T47D (cell line): ENCODE measurements at places on chromosomes 2 and 18.

GRCh38 chr2:43317194-43317593 is 90.8 kb upstream of the ZFP36L2 start:
- DNase-seq = no peak

- DNase-seq = no peak
Measured at GRCh38 chr18:9000733-9001132, 101.8 kb upstream of the NDUFV2 start.

- no peak for DNase-seq
Measured at GRCh38 chr2:213015387-213016165, 135.8 kb downstream of the IKZF2 start.

- no peak for DNase-seq
Measured at GRCh38 chr2:16650287-16651249, 15.1 kb downstream of the CYRIA start.

- peak; percentile 14 for DNase-seq
Measured at GRCh38 chr2:28567061-28567471, 71.2 kb downstream of the PLB1 start.

GRCh38 chr2:114170070-114170469 is 272.4 kb upstream of the DPP10 start:
- no peak for DNase-seq

- peak; percentile 13 for DNase-seq
Measured at GRCh38 chr18:49625021-49625691, 63.3 kb downstream of the LIPG start.

DNA sequence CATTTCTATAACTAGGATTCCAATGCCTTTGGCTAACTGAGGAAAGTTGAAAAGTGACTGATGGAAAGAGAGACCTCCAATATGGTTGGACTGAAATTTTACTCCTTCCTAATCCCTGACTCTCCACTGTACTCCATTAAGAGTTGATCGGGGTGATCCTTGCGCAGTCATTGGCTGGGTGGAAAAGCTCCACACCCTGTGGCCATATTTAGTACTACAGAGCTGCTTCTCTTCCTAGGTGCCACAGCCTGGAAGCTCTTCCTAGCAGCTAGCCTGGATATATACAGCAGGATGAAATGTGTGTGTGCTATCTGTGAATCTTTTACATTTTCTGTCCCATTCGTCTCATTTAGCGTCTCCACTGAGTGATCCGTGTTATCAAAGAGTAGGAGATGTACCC is 71.2 kb downstream of the MEP1B start:
- DNase-seq = no peak

GRCh38 chr2:187500585-187501359 is 52.7 kb upstream of the CALCRL start:
- peak; percentile 39 for DNase-seq

GRCh38 chr2:39469807-39470206 is 32.7 kb upstream of the MAP4K3 start:
- no peak for DNase-seq

GRCh38 chr2:198883604-198884003 is 574.1 kb downstream of the SATB2 start:
- no peak for DNase-seq

DNA sequence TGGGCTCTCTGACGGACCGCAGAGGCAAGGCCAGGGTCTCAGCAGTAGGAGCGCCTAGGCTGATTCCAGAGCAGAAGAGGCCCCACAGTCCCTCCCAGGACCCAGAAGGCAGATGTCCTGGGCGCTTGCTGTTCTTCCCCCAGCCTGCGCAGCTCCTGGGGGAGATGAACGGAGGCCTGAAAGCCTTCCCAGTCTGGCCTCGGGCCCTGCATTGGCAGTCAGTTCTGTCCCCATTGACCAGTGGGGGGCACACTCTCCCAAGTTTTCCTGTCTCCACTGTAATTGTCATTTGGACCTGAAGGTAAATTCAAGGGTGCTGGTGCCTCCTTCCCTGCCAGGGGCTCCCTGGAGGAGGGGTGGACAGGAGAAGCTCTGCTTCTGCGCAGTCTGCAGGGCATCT is 345.7 kb downstream of the CYP26B1 start:
- DNase-seq = peak; percentile 59

- DNase-seq = no peak
Measured at GRCh38 chr2:240301256-240301795, 134.1 kb upstream of the GPC1 start.

DNA sequence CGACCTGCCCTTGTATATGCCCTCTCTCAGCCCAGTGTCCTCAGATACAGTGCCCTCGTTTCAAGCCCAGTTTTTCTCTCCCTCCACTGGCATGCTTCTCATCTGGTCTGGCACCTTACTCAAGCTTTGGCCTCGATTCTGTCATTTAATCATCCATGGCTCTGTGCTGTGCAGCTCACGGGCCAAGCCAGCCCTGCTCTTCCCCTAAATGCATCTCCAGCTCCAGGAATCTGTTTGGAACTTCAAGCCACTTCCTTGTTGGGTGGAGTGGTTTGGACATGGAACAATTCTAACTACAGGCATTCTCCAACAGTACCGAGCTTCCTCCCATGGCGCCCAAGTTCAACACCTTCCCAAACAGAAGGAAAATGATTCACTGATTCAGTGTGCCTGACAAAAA is 76.7 kb upstream of the ZNF397 start:
- no peak for DNase-seq

- DNase-seq = no peak
Measured at GRCh38 chr2:196268538-196269338, 97.4 kb upstream of the STK17B start.

GRCh38 chr2:84628486-84628885 is 112.2 kb downstream of the DNAH6 start:
- DNase-seq = no peak

GRCh38 chr2:174614261-174614660 is 16.7 kb upstream of the WIPF1 start:
- DNase-seq = peak; percentile 68

GRCh38 chr2:17311771-17312511 is 206.3 kb downstream of the RAD51AP2 start:
- no peak for DNase-seq

DNA sequence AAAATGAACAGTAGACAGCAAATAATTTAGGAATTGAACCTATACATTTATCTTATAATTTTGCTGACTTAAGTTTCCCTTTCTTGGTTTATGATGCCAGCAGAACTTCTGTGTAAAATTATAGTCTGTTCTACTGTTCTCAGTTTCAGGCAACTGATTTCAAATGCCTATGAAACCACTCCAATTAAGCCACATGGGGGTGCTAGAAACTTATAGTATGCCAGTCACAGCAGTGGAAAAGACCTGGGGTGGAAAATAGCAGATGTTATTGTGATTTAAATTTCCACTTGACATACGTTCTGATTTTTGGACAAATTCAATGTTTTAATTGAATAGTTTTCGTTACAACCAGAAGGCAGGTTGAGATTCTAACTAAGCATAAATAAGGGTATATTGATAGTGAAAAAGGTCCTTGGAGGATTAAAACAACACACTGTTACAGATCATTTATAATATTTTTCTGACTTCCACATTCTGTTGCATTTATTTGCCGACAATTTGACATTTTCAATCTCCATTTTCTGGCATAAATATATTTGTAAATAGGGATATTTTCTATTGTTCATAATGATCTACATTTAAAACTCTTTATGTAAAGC is 61.4 kb downstream of the CPS1 start:
- peak; percentile 26 for DNase-seq

GRCh38 chr2:102317715-102318114 is 6.4 kb downstream of the IL1RL1 start:
- no peak for DNase-seq

GRCh38 chr2:230137902-230138539 is 69.3 kb upstream of the SLC16A14 start:
- no peak for DNase-seq

DNA sequence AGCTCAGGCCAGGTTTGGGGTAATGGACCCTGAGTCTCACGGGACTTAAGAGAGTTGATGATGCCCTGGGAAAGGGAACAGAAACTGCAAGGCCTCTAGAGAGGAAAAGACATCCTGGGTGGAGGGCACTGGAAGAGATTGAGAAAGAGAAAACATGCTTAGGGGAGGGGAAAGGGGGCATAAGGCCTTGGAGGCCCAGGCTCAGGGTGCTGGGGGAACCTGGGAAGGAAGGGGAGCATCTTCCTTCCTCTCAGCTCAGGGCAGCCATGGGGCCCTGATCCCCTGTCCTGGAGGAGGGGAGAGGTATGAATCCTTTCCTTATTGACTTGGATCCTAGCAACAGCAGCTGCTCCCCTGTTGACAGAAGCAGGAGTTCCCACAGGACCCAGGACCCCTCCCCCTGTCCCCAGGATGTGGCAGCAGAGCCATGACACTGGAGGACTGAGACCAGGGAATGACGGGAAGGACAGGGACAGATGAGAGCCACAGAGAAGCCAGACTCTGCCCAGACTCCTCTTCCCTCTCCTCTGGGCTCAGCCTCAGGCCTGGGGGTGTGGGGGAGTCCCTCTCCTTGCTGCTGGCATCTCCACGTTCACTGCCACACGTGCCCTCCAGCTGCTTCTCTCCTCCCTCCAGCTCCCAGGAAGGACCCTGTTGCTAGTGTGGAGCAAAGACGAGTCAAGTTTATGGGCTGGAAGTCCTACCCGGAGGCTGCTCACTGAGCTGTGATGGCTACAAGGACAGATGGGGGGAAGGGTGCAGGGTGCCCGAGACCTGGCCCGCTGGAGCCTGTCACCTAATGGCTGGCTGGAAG is 815 bp downstream of the GPBAR1 start:
- no peak for DNase-seq

GRCh38 chr18:68033466-68033865 is 516.9 kb upstream of the DSEL start:
- no peak for DNase-seq

GRCh38 chr2:201642086-201642578 is 1.2 kb downstream of the TMEM237 start:
- DNase-seq = no peak

DNA sequence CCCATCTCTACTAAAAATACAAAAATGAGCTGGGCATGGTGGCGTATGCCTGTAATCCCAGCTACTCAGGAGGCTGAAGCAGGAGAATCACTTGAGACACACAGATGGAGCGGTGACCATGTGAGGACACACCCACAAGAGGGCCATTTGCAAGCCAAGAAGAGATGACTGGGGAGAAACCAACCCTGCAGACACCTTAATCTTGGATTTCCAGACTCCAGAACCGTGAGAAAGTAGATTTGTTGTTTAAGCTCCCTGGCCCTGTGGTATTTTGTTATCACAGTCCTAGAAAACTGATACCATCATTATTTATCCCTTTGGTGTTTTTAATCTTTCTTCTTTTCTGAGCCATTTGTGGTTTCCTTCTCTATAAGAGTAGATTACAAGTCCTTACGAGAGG is 88.6 kb upstream of the ID2 start:
- DNase-seq = no peak

DNA sequence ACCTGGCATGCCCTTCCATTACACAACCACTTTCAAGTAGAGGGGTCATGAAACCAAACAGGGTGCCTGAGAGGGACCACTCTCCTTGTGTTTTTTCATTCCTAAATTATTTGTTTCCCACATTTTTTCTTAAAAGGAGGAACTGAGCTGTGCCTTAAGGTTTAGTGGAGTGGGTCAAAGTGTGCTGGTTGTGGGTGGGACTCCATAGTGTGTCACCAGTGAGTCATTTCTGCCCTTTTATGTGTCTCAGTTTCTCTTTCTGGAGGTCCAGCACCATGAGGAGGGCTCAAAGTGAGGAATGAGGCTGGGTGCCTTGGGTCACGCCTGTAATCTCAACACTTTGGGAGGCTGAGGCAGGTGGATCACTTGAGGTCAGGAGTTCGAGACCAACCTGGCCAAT is 37.8 kb downstream of the COMMD1 start:
- DNase-seq = no peak

- peak; percentile 21 for DNase-seq
Measured at GRCh38 chr2:227033471-227034148, 130.4 kb downstream of the COL4A4 start.

DNA sequence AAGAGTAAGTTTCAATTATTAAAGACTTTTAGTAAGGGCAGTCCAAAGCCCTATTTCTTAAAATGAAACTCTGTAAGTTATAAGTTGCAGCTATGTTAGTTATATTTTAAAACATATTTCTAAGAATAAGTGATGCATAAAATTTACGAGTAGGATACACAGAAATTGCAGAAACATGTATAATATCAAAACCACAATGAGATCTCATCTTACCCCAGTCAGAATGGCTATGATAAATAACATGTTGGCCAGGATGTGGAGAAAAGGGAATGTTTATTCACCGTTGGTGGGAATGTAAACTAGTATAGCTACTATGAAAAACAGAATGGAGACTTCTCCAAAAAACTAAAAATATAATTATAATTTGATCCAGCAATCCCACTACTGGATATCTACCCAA is 201.2 kb downstream of the CBLN2 start:
- DNase-seq = no peak

DNA sequence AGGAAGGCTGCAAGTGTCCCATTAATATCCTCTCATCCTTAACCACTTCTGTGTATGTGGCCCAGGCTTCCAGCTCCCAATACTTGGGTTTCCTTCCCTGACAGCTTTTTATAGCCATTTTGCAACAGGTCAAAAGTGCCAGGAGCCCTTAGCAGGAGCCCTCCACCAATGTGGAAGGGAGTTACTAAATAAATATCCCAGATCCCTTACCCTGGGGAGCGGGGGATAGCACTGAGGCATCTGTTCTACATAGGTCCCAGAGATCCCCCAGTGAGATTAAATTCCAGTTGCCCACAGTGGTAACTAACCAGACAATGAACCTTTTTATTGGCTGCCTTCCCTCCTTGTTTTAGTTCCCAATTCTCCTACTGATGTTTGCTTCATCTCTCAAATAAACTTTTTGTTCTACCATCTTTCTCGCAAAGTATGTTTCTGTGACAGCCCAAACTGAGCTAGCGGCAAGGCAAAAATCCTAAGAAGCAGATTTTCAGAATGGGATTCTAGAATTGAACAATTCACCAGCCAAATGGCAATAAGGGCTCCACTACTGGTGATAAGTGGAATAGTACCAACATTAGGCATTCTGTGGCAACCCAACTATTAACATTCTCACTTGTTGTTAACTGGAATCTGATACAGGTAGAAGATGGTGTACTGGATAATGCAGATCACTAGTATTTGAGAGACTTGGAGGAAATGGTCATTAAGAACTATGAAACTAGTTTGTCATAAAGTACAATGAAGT is 83.9 kb upstream of the MAPRE2 start:
- peak; percentile 8 for DNase-seq
